ENCODE measurements at places on chromosomes 16 and 17. TPM values are rescaled to one million over a fixed set of nuclear protein-coding genes. Genes with fewer than 3 reads are reported as not detected.

The KRTAP9-3 gene
- not detected for total RNA-seq

The TIMM22 gene
- total RNA-seq: 14.6 TPM

The TP53TG3D gene
- total RNA-seq: not detected

The FADS6 gene
- 4.7 TPM for total RNA-seq

The CRYBA1 gene
- not detected for total RNA-seq

The KRTAP4-4 gene
- not detected for total RNA-seq
